CD4-positive, alpha-beta T cell treated with Interferon alpha-2 for 1 hour (primary cell): ENCODE measurements at places on chromosomes 4 and X.
A peak's percentile ranks its signal among the peaks of the same experiment; 100 is the strongest.

DNA sequence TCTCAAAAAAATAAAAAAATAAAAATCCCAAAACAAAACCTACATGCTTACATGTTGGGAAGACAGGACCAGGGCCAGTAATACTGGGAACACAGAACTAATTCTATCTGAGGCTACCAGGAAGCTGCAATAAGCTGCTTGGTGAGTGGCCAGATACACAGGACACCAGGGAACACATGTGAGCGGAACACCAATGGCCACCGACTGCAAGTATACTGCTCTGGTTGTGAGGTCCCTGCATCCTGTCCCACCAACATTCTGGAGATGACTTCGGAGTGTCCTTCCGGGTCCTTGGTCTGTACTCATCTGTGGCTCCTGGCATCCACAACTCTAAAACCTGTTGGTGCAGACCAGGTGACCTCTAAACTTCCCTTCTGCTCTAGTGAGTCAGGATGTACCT, 2.7 kb downstream of the TNIP2 start:
- DNase-seq = no peak

GRCh38 chr4:159428975-159429692, 326.3 kb downstream of the RAPGEF2 start:
- DNase-seq = no peak

DNA sequence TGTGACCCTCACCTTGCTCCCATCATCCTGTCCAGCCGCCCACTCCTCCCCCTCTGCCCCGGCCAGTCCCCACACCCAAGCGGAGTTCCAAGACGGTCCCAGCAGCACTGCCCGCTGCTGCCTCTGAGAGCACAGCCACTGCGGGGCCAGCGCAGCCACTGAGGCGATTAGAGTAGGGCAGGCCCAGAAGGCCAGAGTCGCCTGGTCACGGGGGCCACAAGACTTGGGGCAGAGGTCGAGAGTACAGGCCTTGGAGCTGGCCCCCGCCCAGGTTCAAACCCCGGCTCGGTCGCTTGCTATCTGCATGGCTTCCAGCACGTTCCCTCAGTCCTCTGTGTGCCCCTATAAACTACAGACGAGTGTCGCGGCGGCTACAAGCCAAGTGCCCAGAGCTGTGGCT, 53.2 kb upstream of the ADRA2C start:
- no peak for DNase-seq

GRCh38 chr4:139719381-139720101, 53.9 kb downstream of the MGST2 start:
- no peak for DNase-seq

GRCh38 chr4:37867102-37867501, 23.8 kb upstream of the TBC1D1 start:
- no peak for DNase-seq

GRCh38 chr4:7323872-7324650, 110.7 kb downstream of the PSAPL1 start:
- peak; percentile 6 for DNase-seq

GRCh38 chr4:176546975-176547374, 227.2 kb downstream of the SPCS3 start:
- no peak for DNase-seq
